ENCODE measurements at places on chromosomes 5 and 9.

GRCh38 chr9:123716339-123716945, 213.5 kb downstream of the DENND1A start:
- no peak for DNase-seq

DNA sequence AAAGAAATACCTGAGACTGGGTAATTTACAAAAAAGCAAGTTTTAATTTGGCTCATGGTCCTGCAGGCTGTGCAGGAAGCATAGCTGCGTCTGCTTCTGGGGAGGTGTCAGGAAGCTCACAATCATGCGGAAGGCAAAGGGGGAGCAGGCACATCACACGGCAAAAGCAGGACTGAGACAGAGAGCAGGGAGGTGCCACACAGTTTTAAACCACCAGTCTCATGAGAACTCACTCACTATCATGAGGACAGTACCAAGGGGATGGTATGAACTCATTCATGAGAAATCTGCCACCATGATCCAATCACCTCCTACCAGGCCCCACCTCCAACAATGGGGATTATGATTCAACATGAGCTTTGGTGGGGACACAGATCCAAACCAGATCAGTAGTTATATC, 96.2 kb downstream of the OSTF1 start:
- DNase-seq = no peak

GRCh38 chr9:73050887-73051550, 98.2 kb upstream of the ALDH1A1 start:
- no peak for DNase-seq

DNA sequence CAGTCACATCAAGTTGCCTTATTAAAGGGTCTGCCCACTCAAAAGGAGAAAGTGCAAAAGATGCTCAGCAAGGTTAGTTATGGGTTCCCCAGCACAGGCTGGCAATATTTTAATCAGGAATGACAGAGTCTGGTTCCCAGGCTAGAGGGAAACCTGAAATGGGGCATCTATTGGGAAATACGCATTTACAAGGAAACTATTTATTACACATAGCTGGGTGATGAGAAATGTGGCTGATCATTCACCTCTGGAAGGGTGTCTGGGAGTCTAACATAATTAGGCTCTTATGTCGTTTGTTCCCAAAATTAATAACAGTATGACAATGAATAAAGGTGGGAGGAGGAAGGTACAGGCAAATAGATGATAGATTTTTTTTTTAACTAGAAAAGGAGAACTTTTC, 314.7 kb downstream of the ENC1 start:
- no peak for DNase-seq

GRCh38 chr9:111983484-111983908, 86.9 kb downstream of the UGCG start:
- DNase-seq = no peak

- DNase-seq = no peak
These were observed 2.6 kb upstream of the CCL27 start for GRCh38 chr9:34665067-34665380.

DNA sequence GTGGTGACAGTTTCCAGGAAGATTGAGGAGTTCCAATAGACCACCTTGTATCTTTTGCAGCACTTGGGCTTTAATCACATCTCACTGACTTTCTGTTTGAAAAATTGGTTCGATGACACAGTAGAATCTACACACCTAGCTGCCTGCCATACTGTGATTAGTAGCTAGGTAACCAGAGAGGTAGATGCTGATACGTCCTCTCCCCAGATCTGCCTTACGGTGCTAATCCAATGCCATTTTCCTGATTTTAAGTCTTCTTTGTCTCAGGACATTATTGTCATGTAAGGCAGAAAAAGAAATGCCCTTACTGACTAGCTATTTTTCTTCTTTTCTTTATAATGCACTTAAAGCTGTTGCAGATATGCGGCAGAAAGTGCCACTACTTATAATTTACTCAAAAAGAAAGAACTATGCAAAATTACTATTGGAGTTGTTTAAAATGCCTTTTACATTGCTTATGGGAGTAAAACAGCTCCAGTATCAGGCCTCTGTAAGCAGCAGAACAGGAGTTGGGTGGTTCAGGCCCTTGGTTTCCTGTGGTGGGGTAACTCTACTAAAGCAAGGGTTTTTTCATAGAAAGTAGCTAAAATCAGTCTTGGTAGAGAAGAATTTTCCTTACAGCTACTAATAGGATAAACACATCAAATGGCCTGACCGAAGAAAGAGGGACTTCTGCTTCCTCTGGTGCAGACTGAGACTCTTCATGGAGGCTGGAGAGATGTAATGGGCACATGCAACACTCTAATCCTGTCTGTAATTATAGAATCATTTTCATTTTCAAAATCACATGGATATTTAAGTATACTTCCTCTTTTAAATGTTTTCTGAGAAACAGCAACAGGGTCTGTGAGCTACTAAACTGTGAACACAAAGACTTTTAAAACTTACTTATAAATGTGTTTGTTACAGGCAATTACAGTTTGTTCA, 177.2 kb downstream of the MAPKAP1 start:
- DNase-seq = peak; percentile 25

- no peak for DNase-seq
These were observed 29.7 kb downstream of the SARDH start for GRCh38 chr9:133708246-133709014.

GRCh38 chr9:129253803-129254381, 75.8 kb upstream of the IER5L start:
- peak; percentile 87 for DNase-seq

GRCh38 chr5:181173420-181174342, 26.3 kb downstream of the OR2V2 start:
- peak; percentile 72 for DNase-seq

- DNase-seq = peak; percentile 52
These were observed 12.2 kb upstream of the OR13J1 start for GRCh38 chr9:35882263-35882848.

DNA sequence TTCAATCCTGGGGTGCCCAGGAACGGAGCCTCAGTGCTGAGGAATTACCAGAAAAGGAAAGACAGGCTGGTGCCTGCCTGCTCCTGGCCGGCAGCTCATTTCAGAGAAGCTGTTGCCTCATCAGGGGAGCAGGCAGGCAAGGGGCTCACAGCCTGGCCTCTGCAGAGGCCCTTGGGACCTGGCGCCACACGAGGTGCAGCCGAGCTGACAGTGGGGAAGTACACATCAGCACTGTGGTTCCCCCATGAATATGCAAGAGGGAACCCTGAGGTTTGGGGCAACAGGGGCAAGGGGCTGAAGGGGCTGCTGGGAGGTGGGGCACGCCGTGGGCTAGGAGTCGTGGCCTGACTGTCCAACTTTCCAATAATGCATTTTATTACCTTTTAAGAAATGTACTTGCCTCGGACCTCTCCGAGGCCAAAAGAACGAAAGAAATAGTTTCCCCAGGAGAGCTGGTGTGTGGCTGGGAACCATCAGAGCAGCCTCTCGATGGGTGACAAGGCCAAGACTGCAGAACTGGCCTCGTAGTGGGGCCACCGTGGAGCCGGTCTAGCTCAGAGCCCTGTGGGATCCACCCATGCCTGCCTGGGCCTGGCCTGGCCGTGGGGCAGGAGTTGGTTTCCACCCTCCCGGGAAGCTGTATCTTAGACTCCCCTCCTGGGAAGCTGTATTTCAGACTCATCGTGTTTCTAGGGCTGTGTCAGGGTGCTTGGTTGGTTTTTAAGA, 198.6 kb downstream of the PAX5 start:
- peak; percentile 83 for DNase-seq

DNA sequence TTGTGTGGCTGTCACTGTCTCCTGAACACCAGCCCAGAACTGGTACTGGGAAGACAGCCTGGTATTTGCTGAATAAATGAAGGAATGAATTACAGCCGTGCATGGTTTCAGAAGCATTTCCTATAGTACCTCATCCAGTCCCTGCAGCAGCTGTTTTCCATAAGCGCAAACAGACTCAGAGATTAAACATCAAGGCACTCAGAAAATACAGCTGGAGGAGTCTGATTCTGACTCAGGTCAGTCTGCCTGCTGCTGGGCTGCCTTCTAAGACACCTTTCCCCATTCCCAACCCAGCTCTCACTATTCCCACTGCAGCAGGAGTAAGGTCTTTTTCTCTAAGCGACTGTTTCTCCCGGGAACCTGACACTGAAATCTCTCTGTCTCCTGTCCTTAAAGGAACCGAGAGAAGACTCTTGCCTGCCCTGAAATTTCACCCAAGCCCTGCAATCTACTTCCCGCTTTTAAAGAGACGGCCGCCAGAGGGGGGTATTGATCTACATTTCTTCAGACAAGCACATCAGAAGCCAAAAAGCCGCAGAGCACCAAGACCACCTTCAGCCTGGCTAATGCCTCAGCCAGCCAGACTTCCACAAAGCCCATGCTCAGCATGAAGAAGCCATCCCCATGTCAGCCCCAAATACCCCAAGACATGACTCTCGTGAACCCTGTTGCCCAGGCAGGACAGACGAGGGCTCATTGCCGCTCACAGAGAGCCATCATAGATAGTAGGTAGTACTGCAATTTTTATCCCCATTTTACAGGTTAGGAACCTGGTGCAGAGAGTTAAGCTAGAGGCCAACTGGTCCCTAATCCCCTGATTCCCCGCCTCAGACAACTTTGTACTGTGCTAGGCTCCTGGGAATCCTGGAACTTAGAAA, 5.4 kb upstream of the FOXI1 start:
- peak; percentile 83 for DNase-seq

GRCh38 chr9:86580688-86581087, 226.5 kb upstream of the TUT7 start:
- DNase-seq = no peak

- no peak for DNase-seq
These were observed 454.9 kb downstream of the ENC1 start for GRCh38 chr5:74185599-74185998.

DNA sequence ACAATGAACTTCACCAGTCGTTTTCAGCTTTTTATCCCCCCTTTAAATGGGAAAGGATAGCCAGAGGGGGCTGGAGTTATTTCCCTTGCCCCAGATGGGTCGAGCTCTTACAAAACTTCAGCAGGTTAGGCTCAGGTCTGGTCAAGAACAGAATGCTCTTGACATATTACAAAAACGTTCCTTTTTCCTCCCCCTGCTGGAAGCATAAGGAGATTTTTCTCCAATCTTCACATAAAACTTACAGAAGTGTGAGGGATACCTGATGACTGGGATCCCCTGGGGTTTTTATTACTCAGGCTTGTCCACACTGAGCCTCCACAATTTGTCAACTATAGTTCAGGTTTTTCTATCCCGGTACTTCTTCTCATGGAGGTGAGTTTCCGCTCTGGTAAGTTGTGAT, 60.8 kb downstream of the CSF2 start:
- peak; percentile 4 for DNase-seq

- DNase-seq = no peak
These were observed 77.0 kb upstream of the SMARCA2 start for GRCh38 chr9:1938135-1938534.

- DNase-seq = no peak
These were observed 86.9 kb downstream of the FRMD3 start for GRCh38 chr9:83451308-83451707.

GRCh38 chr9:136395345-136396218, 4.4 kb downstream of the SNAPC4 start:
- DNase-seq = no peak

DNA sequence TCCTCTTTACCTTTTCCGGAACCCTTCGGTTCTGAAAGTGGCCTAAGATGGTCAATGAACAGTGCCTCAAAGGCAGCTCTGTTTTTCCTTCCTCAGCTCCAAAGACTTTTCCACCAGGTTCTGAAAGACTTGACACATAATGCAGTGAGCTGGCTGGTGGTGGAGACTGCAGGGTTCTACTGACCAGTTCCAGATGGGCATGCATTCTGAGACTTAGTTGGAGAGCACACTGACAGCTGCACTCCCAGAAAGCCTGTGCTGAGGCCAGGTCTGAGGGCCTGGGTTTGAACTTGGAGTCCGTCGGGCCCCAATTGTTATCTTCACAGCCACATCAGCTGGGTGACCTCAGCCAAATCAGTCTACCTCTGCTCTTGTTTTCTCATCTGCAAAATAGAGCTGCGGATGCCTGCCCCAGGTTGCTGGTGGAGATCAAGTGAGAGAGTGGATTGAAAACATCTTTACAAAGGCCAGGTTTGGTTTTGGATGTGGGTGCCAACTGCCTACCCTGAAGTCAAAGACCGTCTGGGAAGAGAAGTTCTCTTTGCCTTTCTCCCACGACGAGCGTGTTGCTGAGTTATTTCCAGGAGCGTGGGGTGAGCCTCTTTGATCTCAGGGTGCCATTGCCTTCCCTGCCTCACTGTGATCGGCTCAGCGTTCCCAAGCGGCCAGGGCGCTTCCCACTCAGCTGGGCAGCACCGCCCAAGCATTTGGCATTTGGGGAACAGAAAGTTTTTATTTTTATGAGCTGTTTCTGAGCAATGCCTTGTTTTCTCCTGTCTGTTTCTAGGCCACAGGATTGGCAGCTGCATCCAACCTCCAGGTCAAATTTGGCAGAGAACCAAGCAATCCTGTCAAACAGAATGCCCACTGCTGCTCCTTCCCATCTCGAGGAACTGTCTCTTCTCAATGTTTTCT, 54.9 kb downstream of the RAD23B start:
- no peak for DNase-seq

- DNase-seq = no peak
These were observed 4.6 kb upstream of the CERCAM start for GRCh38 chr9:128416014-128416413.

- peak; percentile 20 for DNase-seq
These were observed 13.2 kb downstream of the SEMA4D start for GRCh38 chr9:89484475-89485404.

DNA sequence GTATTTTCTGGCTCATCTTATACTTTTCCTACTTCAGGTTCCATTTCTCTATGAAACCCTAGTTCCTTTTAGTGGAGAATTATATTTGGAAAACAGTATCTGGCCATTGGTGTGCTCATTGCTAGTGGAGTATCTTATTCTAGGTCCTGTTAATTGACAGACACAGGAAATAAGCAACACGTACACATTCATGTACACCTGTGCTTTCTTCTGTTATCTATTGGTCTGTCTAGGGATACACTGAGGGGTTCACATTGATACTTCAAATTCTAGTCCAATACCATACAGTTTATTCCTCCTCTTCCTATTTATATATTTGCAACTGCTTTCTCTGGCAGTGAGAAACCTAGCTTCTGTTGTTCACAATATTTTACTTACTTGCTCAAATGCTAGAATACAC, 110.2 kb downstream of the FER start:
- DNase-seq = no peak

GRCh38 chr9:121358751-121359150, 11.3 kb downstream of the STOM start:
- no peak for DNase-seq

- DNase-seq = peak; percentile 64
These were observed 52.7 kb upstream of the ERCC6L2 start for GRCh38 chr9:95822583-95823431.

Data from NB4 (cell line).